Activated CD4-positive, alpha-beta T cell treated with anti-CD3 and anti-CD28 coated beads, Interleukin-2, amount 10 ng/mL, durations not matched to agents 24 days and 14 days (primary cell): ENCODE measurements at places on chromosomes 1 and 21. TPM values are rescaled to one million over a fixed set of nuclear protein-coding genes. Genes with fewer than 3 reads are reported as not detected.

The CNKSR1 gene
- total RNA-seq: 4.0 and 6.2 TPM in 2 replicates

The PIGR gene
- total RNA-seq: 0.07 TPM in 1 of 2 replicates, not detected in the other

- DNase-seq: no peak
Measured at GRCh38 chr1:229536982-229537381, 21.5 kb downstream of the ABCB10 start.

GRCh38 chr1:154577346-154578057 lies 9.9 kb downstream of the CHRNB2 start:
- DNase-seq: no peak

DNA sequence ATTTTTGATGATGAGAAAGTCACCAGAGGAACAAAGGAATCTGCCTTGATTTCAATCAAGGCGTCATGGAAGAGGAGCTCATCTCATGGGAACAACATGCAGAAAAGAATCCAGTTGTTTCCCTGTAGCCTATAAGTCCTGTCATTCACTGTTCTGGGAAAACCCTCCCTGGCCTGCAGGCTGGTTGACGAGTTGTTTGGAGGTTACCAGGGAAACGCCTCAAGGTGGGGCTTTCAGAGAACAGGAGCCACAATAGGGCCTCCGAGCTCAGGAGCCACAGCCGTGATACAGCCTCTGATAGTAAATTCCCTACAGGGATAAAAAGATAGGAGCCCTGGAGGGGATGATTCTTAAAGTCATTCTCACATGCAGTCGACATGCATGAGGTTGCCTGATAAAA lies 135.2 kb downstream of the PSMG1 start:
- DNase-seq: no peak
